Transverse colon (tissue), 4 donors: ENCODE measurements at places on chromosomes 3 and 15. TPM values are rescaled to one million over a fixed set of nuclear protein-coding genes. Genes with fewer than 3 reads are reported as not detected.

The TRPM1 gene
- not detected for total RNA-seq

The TICRR gene
- total RNA-seq = not detected

The IQCF5 gene
- total RNA-seq = not detected

The TRH gene
- not detected for total RNA-seq

The CORO2B gene
- total RNA-seq = 1.9 TPM

The CTXND1 gene
- total RNA-seq = 0.64 TPM

The ADAMTSL3 gene
- total RNA-seq = 4.9 TPM

The SOX14 gene
- total RNA-seq = not detected

The IMP3 gene
- total RNA-seq = 131 TPM

The ADIPOQ gene
- not detected for total RNA-seq

The CCDC33 gene
- not detected for total RNA-seq

DNA sequence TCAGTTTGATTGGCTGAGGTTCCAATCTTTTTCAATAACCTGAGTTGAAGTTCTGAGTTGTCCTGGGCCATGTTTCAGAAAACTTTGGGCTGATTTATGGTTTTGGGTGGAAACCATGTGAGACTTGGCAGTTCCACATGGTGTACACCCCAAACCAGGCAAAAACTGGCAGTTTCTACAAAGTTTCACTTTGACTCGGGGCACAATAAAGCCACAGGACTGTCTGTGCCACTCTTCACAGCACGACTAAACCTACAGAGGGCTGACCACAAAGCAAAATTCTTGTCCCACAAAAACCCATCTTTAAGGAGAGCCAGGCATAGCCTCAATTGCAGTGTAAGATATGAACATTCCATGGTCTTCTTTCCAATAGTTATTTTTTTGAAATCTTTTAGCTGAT is 155.0 kb downstream of the DUT start:
- no peaks in the 10 kb centered on the region for H3K4me1 ChIP-seq
- no peak overlapping the region for H3K4me3 ChIP-seq
- no peaks in the 10 kb centered on the region for H3K27me3 ChIP-seq
- no peak overlapping the region for H3K27ac ChIP-seq

- H3K4me1 ChIP-seq = no peaks in the 10 kb centered on the region
- peaks cover 27% of the 10 kb centered on the region for H3K27me3 ChIP-seq
- H3K36me3 ChIP-seq = no peaks in the 10 kb centered on the region
Measured at GRCh38 chr3:46717447-46718231, at the start of gene PRSS50. TSS of gene PRSS50 (minus strand) at chr3:46717869. CDS start at chr3:46717824, 45 bp downstream.

GRCh38 chr3:155771126-155771525 is 26.3 kb upstream of the PLCH1 start:
- H3K36me3 ChIP-seq = peaks cover 5% of the 10 kb centered on the region
- no peak overlapping the region for H3K4me3 ChIP-seq
- H3K27me3 ChIP-seq = no peaks in the 10 kb centered on the region
- DNase-seq = no peak
- no peak overlapping the region for H3K27ac ChIP-seq

- H3K36me3 ChIP-seq = no peaks in the 10 kb centered on the region
- H3K27ac ChIP-seq = no peak overlapping the region
- H3K4me1 ChIP-seq = no peaks in the 10 kb centered on the region
- H3K4me3 ChIP-seq = no peak overlapping the region
- H3K27me3 ChIP-seq = no peaks in the 10 kb centered on the region
- DNase-seq = no peak
Measured at GRCh38 chr3:28835751-28836150, 445.1 kb upstream of the RBMS3 start.

DNA sequence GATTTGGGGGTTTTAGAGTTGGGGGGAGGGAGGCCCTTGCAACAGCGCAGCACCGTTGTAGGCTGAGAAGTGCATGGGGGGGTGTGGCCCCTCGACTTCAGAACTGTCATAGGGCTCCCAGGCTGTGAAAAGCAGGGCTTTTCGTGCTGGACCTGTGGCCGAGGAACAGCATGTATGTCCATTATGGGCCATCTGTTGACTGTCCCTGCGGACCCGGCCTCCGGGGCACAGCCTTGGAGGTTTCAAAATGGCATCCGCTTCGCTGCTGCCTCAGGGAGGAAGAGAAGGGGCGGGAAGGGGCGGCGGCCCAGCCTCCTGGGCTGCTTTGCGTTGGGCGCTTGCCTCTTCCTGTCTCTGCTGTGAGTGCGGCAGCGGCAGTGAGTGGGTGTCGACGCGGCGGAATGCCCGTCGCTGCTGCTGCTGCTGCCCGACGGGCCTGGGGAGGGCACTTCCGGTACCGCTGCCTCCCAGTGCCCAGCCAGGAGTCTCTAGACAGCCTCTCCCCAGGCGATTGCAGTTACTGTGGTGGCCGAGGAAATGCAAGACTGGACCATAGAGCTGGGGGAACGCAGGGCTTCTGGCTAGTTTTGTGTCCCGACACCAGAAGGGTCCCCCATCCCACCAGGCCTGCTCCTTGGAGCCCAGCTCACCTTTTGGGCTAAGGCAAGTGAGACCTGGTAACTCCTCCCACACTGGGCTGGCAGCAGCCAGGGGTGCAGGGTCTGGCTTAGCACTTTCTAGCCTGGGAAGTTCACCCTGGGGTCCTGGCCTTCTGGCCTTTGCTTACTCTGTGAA is 1.9 kb downstream of the GNAI2 start:
- DNase-seq = peak; percentile 84
- H3K4me1 ChIP-seq = peaks cover 64% of the 10 kb centered on the region
- peak overlapping the region; percentile 74 for H3K4me3 ChIP-seq
- H3K27ac ChIP-seq = peak overlapping the region; percentile 90
- H3K36me3 ChIP-seq = no peaks in the 10 kb centered on the region
- no peaks in the 10 kb centered on the region for H3K27me3 ChIP-seq

GRCh38 chr3:168295027-168295426 is 199.3 kb upstream of the GOLIM4 start:
- no peaks in the 10 kb centered on the region for H3K36me3 ChIP-seq
- H3K4me3 ChIP-seq = no peak overlapping the region
- no peak for DNase-seq
- H3K27ac ChIP-seq = no peak overlapping the region
- H3K4me1 ChIP-seq = no peaks in the 10 kb centered on the region
- H3K27me3 ChIP-seq = no peaks in the 10 kb centered on the region

DNA sequence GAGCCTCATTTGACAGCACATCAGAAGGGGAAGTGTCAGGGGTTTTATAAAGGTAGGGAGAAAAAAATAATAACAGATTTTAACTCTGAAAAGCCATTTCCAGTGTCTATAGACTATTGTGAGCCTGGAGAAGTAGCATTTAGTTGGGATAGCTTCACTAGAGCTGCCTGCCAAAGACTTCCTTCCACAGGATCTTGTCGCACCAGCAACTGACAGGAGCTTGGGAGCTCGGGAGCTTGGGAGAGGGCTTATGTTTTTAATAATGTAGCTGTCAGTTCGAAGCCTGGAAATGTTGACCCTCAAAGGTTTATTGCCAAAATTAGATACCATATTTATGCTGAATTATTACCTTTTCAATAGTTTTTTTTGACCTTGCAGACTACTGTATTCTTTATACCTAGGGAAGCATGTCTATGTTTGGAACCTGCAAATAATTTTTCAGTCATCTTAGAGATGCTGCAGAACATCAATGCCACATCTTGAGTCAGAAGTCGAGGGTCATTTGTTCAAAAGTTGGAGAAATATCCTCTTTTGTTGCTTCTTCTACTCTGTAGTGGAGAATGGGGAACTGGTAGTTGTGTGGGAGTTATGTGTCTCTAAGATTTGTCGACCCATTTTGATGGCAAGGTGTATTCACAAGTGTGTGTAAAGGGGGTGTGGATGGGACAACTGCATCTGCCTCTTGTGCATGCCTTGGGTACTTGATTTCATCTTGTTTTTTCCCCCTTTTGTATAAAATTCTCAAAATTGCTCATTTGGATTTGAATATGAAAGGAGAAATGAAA is 41.7 kb downstream of the ARPP21 start:
- no peak overlapping the region for H3K4me3 ChIP-seq
- no peaks in the 10 kb centered on the region for H3K36me3 ChIP-seq
- no peaks in the 10 kb centered on the region for H3K27me3 ChIP-seq
- H3K4me1 ChIP-seq = no peaks in the 10 kb centered on the region

- H3K27ac ChIP-seq = no peak overlapping the region
- no peak for DNase-seq
- no peaks in the 10 kb centered on the region for H3K36me3 ChIP-seq
- no peaks in the 10 kb centered on the region for H3K4me1 ChIP-seq
Measured at GRCh38 chr15:60110909-60111308, 106.8 kb downstream of the FOXB1 start.

GRCh38 chr15:80207887-80208286 is 44.1 kb downstream of the CTXND1 start:
- H3K4me1 ChIP-seq = peaks cover 6% of the 10 kb centered on the region
- H3K36me3 ChIP-seq = no peaks in the 10 kb centered on the region
- H3K27me3 ChIP-seq = peaks cover 18% of the 10 kb centered on the region
- no peak overlapping the region for H3K27ac ChIP-seq
- DNase-seq = no peak
- H3K4me3 ChIP-seq = no peak overlapping the region

GRCh38 chr15:59993950-59994401 is 10.1 kb upstream of the FOXB1 start:
- no peak overlapping the region for H3K4me3 ChIP-seq
- H3K27me3 ChIP-seq = peaks cover 98% of the 10 kb centered on the region
- no peak for DNase-seq

DNA sequence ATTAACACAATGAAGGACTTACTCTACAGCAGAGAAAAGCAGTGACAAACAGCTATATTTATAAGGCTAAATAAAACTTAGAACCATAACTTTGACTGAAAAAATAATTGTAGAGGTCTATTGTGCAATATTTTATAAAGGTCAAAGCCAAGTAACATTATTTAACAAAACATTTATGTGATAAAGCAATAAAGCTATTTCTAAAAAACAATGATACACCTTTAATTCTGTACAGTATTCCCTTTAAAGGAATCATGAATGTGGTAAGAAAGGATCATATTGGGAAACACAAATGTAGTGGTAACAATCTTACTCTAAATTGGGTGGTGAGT is 236.4 kb downstream of the ISL2 start:
- H3K4me1 ChIP-seq = peaks cover 11% of the 10 kb centered on the region
- H3K36me3 ChIP-seq = no peaks in the 10 kb centered on the region
- DNase-seq = no peak
- no peaks in the 10 kb centered on the region for H3K27me3 ChIP-seq
- H3K27ac ChIP-seq = no peak overlapping the region

DNA sequence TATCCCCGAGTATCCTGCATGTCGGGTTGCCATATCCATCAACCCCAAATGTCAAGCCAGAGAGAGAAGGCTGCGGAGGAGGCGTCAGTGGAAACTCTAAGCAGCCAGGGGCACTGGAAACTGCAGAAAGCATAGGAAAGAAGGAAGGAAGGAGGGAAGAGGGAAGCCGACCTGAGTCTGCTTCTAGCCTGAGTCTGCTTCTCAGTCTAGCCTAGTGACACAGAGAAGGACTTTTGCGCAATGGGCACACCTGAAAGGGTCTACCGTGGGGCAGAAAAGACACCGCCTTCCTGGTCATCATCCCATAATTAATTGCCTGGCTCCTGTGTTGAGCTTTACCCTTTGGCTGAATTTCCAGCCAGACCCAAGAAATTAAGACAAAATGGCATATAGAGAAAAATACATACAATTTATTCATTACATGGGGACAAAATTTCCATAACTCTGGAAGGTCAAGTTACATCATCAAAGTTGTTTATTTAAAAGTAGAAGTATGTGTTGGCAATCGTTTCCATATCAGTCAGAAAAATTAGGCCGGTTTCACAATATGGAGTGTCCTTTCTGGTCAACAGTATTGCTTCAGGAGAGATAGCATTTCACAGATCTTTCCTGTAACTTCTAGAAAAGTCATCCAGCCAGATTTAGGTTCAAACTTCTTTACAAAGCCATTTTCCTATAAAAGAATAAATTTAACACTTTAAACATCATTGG is 10.3 kb downstream of the BCL2A1 start:
- H3K27ac ChIP-seq = no peak overlapping the region
- H3K36me3 ChIP-seq = no peaks in the 10 kb centered on the region
- no peak overlapping the region for H3K4me3 ChIP-seq
- H3K4me1 ChIP-seq = no peaks in the 10 kb centered on the region

- H3K4me3 ChIP-seq = no peak overlapping the region
- peak overlapping the region; percentile 70 for H3K27ac ChIP-seq
- peaks cover 64% of the 10 kb centered on the region for H3K4me1 ChIP-seq
- H3K36me3 ChIP-seq = no peaks in the 10 kb centered on the region
- DNase-seq = no peak
Measured at GRCh38 chr3:149371001-149371722, 6.3 kb downstream of the TM4SF1 start.

- H3K4me3 ChIP-seq = no peak overlapping the region
- H3K27me3 ChIP-seq = peaks cover 40% of the 10 kb centered on the region
- H3K27ac ChIP-seq = no peak overlapping the region
- H3K4me1 ChIP-seq = peaks cover 14% of the 10 kb centered on the region
- H3K36me3 ChIP-seq = no peaks in the 10 kb centered on the region
- no peak for DNase-seq
Measured at GRCh38 chr3:184383033-184383740, 3.3 kb downstream of the CHRD start.

GRCh38 chr3:71370467-71370866 is 213.1 kb downstream of the FOXP1 start:
- DNase-seq = no peak
- no peak overlapping the region for H3K4me3 ChIP-seq
- no peak overlapping the region for H3K27ac ChIP-seq
- no peaks in the 10 kb centered on the region for H3K36me3 ChIP-seq
- H3K27me3 ChIP-seq = no peaks in the 10 kb centered on the region
- H3K4me1 ChIP-seq = peaks cover 8% of the 10 kb centered on the region

DNA sequence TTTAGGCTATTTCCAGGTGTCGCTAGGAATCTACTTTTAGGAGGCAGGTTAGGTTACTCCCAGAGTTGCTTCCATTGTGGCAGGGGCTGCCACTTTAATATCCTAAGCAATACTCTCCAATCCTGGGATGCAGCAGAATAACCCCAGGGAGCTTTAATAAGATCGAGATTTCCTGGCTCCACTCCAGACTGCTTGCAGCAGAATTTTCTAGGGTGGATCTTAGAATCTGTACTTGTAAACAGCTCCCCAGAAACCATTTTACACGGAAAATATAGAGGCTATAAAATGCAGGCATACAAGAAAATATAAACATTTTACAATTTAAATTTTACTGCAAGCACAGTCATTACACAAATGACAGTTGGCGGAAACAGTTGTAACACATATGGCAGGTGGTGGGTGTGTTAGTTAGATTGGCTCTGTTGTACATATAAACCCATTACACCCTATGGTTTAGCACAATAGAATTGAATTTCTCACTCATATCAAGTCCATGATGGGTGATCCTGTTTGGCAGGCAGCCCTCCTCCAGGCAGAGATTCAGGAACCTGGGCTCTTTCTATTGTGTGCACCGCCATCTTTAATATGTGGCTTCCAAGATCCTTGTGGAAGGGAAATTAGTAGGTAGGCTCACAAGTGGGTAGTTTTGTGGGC is 35.0 kb upstream of the TNFAIP8L3 start:
- DNase-seq = peak; percentile 73
- H3K27me3 ChIP-seq = no peaks in the 10 kb centered on the region
- peaks cover 38% of the 10 kb centered on the region for H3K4me1 ChIP-seq

DNA sequence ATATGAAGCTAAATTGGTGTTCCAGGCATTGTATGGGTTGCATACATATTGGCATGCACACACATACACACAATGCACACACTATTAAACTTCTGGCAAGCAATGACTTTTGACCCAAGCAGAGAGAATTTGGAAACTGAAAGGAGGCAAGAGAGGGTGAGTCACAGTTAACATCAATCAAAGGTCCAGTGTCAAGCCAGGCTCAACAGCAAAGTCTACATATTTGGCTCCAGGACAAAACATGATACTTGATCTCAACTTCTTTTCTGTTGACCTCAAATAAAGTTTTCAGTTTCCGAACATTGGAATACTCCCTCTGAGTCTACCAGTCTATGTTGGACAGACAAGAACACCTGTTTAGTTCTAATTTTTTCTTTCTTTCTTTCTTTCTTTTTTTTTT is 28.3 kb downstream of the IL12A start:
- DNase-seq = no peak
- H3K4me3 ChIP-seq = no peak overlapping the region
- no peaks in the 10 kb centered on the region for H3K27me3 ChIP-seq
- no peak overlapping the region for H3K27ac ChIP-seq
